ENCODE measurements at places on chromosomes 6 and 20.

GRCh38 chr6:55980627-55981211 is 105.3 kb upstream of the BMP5 start:
- peak; percentile 8 for DNase-seq

DNA sequence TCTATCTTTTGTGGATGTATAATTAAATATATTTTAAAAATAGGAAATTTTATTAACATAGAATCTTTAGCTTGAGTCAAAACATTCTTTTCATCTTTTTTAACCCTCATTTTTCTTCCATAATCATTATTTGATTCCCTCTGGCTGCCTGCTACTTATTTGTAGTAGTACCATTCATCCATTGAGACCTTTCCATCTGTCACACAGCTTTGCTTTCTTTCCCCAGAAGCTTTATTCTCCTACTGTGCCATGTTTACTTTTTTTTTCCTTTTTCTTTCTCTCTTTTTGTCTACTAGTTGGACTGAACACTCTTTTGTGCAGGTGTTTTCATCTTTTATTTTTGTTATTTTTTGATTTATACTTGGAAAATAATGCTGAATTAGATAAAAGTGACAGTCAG is 522.6 kb upstream of the MMS22L start:
- DNase-seq: no peak

- no peak for DNase-seq
Measured at GRCh38 chr6:125759184-125759902, 9.9 kb downstream of the HEY2 start.

- no peak for DNase-seq
Measured at GRCh38 chr6:126030045-126030444, 43.7 kb downstream of the TRMT11 start.

DNA sequence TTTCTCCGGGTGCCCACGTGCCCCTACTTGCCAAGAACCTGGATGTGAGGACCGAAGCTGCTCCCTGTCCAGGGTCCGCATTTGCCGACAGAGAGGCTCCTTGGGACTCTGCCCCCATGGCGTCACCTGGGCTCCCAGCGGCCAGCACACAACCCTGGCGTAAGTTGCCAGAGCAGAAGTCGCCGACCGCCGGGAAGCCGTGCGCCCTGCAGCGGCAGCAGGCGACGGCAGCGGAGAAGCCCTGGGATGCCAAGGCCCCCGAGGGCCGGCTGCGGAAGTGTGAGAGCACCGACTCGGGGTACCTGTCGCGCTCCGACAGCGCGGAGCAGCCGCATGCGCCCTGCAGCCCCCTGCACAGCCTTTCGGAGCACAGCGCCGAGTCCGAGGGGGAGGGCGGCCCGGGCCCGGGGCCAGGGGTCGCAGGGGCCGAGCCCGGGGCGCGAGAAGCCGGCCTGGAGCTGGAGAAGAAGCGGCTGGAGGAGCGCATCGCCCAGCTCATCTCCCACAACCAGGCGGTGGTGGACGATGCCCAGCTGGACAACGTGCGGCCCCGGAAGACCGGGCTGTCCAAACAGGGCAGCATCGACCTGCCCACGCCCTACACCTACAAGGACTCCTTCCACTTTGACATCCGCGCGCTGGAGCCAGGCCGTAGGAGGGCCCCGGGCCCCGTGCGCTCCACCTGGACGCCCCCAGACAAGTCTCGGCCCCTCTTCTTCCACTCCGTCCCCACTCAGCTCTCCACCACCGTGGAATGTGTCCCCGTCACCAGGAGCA is 28.3 kb downstream of the ZNF831 start:
- DNase-seq: no peak

DNA sequence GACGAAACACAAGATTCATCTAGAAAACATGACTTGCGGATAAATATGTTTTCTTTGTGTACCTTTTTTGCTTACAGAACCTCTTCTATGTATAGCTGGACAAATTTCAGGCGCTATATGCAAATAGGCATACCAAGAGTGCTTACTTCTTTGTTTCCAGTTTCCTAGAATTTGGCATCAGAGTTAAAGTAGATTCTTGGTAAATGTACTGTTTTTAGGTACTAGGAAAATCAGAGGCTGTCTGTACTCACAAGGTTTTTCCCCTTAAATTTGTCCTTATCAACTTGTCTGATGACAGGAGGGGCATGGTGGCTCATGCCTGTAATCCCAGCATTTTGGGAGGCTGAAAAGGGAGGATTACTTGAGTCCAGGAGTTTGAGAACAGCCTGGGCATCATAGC is 124.9 kb upstream of the TMEM170B start:
- DNase-seq: no peak

DNA sequence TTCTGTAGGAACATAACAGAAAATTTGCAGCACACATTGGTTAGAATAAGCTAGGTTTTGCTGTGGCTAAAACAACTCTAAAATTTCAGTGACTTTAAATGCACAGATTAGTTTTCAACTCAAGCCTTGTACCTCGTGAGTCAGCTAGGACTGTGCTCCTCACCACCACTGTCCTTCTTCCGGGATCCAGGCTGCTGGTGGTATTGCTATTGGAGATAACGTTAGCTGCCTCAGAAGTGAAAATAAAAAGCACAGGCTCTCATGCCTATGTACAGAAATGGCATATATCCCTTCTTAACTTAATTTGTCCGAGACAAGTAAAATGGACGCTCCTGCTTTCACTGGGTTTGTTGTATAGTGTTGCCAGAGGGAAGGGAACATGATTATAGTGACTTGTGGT is 931.1 kb upstream of the EYS start:
- DNase-seq: no peak

DNA sequence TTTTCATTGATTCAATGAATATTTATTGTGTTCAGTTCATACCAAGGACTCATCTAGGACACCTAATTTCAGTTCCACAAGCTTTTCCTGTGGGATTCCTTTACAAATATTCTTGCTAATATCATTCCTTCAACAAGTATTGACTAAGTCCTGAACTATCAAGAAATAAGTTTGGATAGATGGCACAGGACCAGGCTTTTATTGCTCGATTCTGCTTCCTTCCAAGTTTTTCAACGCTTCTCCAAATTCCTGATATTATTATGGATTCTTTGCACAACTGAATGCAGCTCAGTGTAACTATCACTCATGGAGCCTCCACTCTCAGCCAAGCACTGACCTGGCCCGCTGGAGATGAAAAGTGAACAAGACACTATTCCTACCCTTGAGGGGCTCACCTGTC is 32.7 kb upstream of the COL21A1 start:
- no peak for DNase-seq

- DNase-seq: peak; percentile 20
Measured at GRCh38 chr6:161161889-161162624, 111.8 kb downstream of the AGPAT4 start.

GRCh38 chr6:34065466-34066217 is 80.2 kb downstream of the GRM4 start:
- DNase-seq: no peak

GRCh38 chr20:36606158-36607066 is 833 bp downstream of the RAB5IF start:
- no peak for DNase-seq

DNA sequence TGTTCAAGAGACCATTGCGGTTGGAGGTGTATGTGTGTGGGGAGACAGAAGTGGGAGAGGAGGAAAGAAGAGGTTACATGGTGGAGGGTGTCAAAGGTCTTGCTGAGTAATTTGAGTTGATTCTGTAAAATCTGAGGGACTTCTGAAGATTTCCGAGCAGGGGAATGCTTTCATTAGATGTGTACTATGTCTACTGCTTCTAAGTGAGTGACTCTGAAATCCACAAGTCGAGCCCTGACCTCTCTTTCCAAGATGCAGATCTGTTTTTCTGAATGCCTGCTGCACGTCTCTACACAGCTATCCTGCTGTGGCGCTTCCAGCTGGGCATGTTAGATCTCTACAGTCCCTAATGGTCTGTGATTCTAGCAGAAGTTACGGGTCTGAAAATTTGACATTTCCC is 209.8 kb downstream of the ATXN1 start:
- no peak for DNase-seq

- DNase-seq: no peak
Measured at GRCh38 chr20:24998631-24999445, 6.3 kb upstream of the APMAP start.

- no peak for DNase-seq
Measured at GRCh38 chr6:167424060-167424673, 99.3 kb downstream of the TTLL2 start.

GRCh38 chr20:32484225-32484957 is 100.7 kb downstream of the NOL4L start:
- DNase-seq: no peak

DNA sequence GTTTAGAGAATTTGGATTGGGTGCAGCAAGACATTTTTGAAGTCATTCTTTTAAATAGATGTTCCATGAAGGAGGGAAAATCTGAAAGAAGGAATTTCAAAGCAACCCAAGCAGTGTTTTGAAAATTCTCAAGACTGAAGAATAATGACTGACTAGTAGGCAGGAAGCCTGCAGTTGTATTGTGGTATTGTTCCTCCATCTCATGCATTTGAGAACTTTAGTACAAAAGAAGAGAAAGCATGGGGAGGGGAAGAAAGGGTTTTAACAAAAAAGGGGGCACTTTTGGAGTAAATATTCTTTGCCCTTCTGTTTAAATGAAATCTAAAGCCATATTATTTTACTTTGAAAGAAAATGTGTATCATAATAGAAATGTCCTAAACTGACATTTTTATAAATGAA is 6.6 kb downstream of the NCOA3 start:
- DNase-seq: no peak

DNA sequence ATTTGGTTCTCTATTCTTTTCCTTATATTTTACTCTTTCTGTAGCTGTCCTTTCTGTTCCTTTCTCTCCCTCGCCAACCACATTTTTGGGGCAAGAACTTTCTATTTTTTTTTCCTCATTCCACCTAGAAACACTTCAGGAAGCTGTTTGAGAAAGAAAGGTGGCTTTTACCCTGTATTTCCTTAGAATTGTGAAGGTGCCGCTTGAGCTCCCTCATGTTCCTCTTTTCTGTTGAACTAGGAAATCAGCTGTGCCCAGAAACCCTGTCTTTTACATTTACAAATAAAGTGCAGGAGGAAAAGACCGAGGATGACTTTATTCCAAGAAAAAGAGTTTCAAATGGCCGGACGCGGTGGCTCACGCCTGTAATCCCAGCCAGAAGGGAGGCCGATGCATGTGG is 38.2 kb downstream of the OR2B2 start:
- DNase-seq: no peak

DNA sequence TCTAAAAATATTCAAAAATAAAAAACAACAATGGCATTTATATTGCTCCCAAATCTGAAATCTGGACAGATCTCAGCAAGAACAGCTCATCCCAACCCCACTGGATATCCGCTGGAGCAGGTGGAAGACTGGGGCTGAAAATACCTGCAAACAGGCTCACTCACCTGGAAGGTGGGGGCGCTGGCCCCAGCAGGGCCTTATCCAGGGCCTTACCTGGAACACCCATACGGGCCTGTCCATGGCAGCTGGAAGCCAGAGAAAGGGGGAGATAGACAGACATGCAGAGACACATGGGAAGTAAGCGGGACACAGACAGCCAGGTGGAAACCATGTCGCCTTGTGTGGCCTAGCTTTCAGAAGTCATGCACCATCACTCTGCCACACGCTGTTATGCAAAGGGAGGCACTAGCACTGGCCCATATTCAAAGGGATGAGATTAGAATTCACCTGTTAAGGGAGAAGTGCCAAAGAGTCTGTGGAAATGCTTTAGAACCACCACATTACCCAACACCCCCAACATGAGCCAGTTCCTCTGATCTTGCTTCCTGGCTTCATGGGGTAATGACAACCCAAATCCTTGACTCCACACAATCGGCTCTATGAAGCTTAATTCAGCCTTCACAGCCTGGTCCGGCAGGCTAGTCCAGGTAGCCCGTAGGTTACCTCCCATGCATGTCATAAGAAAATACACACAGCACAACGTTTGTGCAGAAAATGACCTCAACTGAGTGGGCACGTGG is 99.0 kb upstream of the CDYL start:
- no peak for DNase-seq

DNA sequence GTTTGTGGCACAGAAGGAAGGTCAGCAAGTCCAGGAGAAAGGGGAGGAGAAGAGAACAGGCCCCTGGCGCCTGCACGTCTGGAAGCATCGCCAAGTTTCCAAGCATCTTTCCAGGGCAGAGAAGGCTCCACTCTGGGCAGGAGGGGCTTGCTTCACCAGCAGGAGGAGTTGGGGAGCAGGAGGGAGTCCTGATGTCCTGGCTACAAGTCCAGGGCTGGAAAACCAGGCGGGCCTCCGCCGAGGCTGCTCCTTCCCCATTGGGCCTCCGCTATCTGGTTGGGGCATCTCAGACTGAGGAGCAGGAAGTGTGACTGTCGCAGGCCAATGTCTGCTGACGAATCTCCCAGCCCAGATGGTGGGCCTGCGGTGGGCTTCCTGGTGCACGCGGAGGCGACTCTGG is 421.9 kb downstream of the PREX1 start:
- DNase-seq: no peak

DNA sequence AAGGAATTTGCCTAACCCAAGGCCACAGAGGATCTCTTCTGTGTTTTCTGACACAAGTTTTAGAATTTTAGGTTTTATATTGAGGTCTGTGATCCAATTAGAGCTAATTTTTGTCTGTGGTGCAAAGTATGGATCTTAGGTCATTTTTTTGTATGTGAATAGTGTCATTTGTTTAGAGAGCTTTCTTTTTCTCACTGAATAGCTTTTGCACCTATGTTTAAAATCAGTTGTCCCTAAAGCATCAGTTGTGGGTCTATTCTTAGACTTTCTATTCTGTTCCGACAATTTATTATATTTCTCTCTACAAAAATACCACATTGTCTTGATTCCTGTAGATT is 341 bp upstream of the MCM9 start:
- no peak for DNase-seq

DNA sequence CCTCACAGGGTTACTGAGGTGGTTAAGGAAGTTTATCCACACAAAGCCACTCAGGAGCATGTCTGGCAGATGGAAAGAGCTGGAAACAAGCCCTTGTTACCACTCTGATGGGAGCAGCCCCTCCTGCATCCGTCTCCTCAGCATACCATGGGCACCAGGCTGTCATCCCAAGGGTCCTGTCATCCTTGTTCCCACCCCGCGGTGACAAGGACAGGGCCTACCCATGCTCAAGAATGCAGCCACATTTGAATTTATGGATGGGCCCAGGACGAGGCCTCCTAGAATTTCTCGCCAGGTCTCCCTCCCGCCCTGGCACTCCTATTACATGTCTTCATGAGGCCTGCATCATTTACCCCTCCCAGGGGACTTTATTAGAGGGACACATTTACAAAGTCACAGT is 60.0 kb downstream of the NPEPL1 start:
- DNase-seq: no peak

- no peak for DNase-seq
Measured at GRCh38 chr6:159059141-159059540, 14.3 kb upstream of the TAGAP start.

DNA sequence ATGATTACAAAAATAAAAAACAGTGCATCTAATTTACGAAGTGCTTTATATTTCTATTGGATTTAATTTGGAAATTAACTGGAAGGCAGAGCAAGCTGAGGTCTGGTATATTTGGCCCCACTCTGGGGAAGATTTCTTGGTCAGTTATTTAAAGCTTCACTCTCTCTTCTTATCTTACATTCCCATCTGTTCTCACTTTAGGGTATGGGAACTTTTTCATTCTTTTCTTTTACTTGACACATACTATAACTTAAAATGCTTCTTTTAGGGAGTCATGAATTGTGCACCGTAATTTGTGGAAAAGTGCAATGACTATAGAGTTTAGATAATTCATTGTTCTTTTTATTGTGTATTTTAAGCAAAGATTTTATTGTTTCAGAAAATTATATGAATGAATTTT is 170.4 kb downstream of the BCKDHB start:
- DNase-seq: no peak

GRCh38 chr6:31771992-31772358 is 5.2 kb downstream of the VWA7 start:
- DNase-seq: no peak

All from mammary epithelial cell (primary cell).